GM23338 (cell line): ENCODE measurements at places on chromosomes 12 and 14. TPM values are rescaled to one million over a fixed set of nuclear protein-coding genes. Genes with fewer than 3 reads are reported as not detected.

- no peak overlapping the region for H3K4me3 ChIP-seq
- H3K27ac ChIP-seq = no peak overlapping the region
- no peaks in the 10 kb centered on the region for H3K27me3 ChIP-seq
- H3K4me1 ChIP-seq = no peaks in the 10 kb centered on the region
Observed at GRCh38 chr12:1504895-1505311, 89.5 kb downstream of the FBXL14 start.

GRCh38 chr12:12051668-12052067, 19.1 kb upstream of the BCL2L14 start:
- no peaks in the 10 kb centered on the region for H3K36me3 ChIP-seq
- H3K27ac ChIP-seq = no peak overlapping the region
- H3K4me1 ChIP-seq = peaks cover 17% of the 10 kb centered on the region
- no peak for DNase-seq

DNA sequence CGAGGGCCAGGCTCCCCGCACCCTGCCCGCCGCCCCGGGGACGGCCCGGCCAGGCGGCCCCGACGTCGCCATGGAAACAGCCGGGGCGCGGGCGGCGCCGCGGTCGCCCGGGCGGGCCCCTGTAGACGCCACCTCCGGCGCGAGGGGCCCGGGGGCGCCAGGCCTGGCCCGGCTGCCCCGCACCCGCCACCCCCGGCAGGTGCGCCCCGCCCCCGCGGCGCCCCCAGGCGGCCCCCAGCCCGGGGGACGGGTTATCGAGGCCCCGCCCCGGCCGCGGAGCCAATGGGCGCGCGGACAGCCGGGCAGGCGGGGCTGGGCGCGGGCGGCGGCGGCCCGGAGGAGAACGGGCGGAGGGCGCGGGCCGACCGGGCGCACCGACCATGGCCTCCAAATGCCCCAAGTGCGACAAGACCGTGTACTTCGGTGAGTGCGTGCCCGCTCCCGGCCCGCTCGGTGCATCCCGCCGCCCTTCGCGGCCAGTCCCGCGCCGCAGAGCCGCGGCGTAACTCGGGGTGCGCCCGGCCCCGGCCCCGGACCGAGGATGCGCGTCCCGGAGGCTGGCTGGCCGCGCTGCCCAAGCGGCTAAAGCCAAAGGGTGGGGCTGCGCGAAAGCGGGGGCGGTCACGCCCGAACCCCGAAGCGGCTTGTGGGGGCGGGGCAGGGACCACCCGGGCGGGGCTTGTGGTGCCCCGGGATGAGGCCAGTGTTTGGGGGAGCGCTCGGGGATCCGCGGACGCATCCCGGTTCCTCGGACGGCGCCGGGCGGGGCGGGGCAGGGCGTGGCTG, at the start of gene CRIP2:
CRIP2 (plus strand) TSS at position 339 of the 786 bp plus-strand sequence; CDS start at position 381, 42 bp downstream.
- H3K36me3 ChIP-seq = no peaks in the 10 kb centered on the region
- DNase-seq = peak; percentile 62
- H3K4me3 ChIP-seq = peak within 1 kb of the TSS; percentile 70
- H3K4me1 ChIP-seq = peaks cover 18% of the 10 kb centered on the region; the same call in 1 of the 2 replicates

DNA sequence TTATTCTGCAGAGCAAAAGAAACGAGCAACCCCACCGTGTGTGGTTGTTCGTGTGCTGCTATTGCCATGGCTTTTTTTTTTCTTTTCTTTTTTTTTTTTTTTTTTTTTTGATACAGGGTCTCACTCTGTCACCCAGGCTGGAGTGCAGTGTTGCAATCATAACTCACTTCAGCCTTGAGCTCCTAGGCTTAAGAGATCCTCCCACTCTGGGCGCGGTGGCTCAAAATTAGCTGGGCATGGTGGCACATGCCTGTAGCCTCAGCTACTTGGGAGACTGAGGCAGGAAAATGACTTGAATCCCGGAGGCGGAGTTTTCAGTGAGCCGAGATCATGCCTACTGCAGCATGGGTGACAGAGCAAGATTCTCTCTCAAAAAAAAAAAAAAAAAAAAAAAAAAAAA, 144.2 kb downstream of the ESR2 start:
- no peaks in the 10 kb centered on the region for H3K4me1 ChIP-seq
- H3K36me3 ChIP-seq = no peaks in the 10 kb centered on the region; the same call in none of the 2 replicates
- no peak overlapping the region for H3K4me3 ChIP-seq

DNA sequence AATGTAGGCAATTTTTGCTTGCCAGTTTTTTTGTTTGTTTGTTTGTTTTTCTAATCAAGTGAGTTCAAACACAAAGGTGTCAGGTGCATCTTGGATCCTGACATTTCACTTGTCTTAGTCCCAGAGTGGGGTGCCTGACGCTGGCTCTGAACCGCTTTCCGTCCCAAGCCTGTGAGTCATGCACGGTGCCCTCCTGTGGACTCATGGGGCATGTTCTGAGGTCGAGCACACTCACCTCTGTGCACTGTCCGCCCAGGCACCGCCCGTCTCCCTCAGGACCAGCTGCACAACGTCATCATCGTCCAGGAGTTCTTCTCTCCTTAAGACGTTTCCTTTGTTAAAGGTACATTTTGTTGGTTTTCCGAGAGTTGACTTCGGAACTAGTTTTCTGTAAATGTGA, 98.2 kb downstream of the GLT1D1 start:
- no peak for DNase-seq
- H3K4me1 ChIP-seq = no peaks in the 10 kb centered on the region
- no peak overlapping the region for H3K4me3 ChIP-seq
- H3K27me3 ChIP-seq = no peaks in the 10 kb centered on the region
- H3K27ac ChIP-seq = no peak overlapping the region
- no peaks in the 10 kb centered on the region; the same call in 1 of the 2 replicates for H3K36me3 ChIP-seq

GRCh38 chr14:87868920-87869319, 124.1 kb downstream of the GALC start:
- H3K27ac ChIP-seq = no peak overlapping the region
- no peaks in the 10 kb centered on the region for H3K4me1 ChIP-seq
- H3K27me3 ChIP-seq = no peaks in the 10 kb centered on the region
- no peak for DNase-seq

DNA sequence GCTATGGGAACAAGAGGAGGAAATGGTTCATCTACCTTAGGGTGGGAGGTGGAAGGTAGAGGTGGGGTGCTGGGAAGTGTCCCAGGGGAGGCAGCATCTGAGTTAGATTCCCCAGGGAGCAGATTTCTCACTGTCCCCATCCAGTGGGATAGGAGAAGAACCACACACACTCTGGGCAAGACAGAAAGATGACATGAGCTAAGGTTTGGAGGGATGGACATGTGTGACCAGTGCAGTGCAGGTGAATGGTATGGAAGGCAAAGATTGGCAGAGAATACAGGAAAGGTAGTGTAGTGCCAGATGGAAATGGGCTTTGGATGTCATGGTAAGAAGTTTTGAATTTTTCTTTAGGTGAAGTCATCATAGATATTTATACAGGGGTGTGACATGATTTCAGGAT, 11.3 kb upstream of the DUSP6 start:
- H3K4me3 ChIP-seq = no peak overlapping the region
- no peak for DNase-seq
- H3K36me3 ChIP-seq = no peaks in the 10 kb centered on the region

- H3K27me3 ChIP-seq = no peaks in the 10 kb centered on the region
- no peak for DNase-seq
- no peaks in the 10 kb centered on the region for H3K4me1 ChIP-seq
- no peak overlapping the region for H3K27ac ChIP-seq
- H3K4me3 ChIP-seq = no peak overlapping the region
Observed at GRCh38 chr12:123165537-123165936, 14.6 kb upstream of the PITPNM2 start.

GRCh38 chr14:69712599-69713088, 54.3 kb upstream of the SRSF5 start:
- H3K27me3 ChIP-seq = no peaks in the 10 kb centered on the region
- peak overlapping the region; percentile 10 for H3K4me3 ChIP-seq
- H3K4me1 ChIP-seq = peaks cover 38% of the 10 kb centered on the region
- peak; percentile 57 for DNase-seq
- H3K36me3 ChIP-seq = no peaks in the 10 kb centered on the region

DNA sequence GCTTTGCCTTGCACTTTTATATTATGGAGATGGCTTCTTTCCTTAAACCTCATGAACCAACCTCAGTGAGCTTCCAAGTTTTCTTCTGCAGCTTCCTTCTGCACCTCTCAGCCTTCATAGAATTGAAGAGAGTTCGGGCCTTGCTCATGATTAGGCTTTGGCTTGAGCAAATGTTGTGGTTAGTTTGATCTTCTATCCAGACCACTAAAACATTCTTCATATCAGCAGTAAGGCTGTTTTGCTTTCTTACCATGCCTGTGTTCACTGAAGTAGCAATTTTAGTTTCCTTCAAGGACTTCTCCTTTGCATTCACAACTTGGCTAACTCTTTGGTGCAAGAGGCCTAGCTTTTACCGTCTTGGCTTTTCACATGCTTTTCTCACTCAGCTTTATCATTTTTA, 125.4 kb downstream of the SNAPC1 start:
- no peak overlapping the region for H3K27ac ChIP-seq
- H3K27me3 ChIP-seq = no peaks in the 10 kb centered on the region
- no peak for DNase-seq
- H3K4me1 ChIP-seq = peaks cover 25% of the 10 kb centered on the region

GRCh38 chr12:105083551-105084105, 630 bp downstream of the ALDH1L2 start:
- peaks cover 15% of the 10 kb centered on the region for H3K4me1 ChIP-seq
- no peaks in the 10 kb centered on the region for H3K27me3 ChIP-seq
- DNase-seq = peak; percentile 37
- H3K36me3 ChIP-seq = no peaks in the 10 kb centered on the region

DNA sequence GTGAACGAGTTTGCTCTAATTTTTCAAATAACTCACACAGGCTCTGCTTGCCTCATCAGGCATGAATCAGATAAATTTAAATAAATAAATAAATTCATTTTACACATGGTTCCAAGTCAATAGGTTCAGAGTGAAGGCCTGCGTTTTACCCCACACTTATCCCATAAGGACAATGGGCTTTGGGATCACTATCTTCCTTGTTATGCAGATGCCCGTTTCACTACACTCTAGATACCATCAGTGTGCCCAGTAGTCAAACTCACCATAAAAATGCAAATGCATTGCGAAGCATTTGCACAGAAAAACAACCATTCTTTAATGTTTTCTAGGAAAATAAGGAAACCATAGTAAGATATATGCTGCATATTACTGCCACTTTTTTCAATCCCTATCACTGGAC, 155.9 kb upstream of the CCDC196 start:
- peak; percentile 12 for DNase-seq
- no peaks in the 10 kb centered on the region for H3K27me3 ChIP-seq
- H3K36me3 ChIP-seq = no peaks in the 10 kb centered on the region
- H3K4me3 ChIP-seq = no peak overlapping the region
- H3K4me1 ChIP-seq = peaks cover 9% of the 10 kb centered on the region
- H3K27ac ChIP-seq = no peak overlapping the region

DNA sequence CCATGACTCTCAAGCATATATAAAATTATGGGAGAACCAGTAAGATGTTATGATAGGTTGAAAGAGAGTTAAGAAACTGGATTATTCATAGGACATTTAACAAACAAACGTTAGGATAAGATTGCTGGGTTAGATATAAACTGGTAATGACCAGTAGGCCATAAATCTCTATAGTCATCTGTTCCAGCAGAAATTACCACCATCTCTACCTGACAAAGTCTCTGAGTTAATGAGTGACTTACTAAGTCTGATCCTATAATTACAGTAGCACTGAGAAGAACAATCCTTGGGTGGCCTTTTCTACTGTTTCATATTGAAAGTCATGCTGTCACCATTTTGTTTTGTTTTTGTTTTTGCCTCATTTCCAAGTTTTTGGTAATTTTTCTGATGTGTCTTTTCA, 136.9 kb upstream of the CNOT2 start:
- no peak overlapping the region for H3K4me3 ChIP-seq
- H3K27ac ChIP-seq = no peak overlapping the region
- no peaks in the 10 kb centered on the region for H3K36me3 ChIP-seq
- H3K27me3 ChIP-seq = no peaks in the 10 kb centered on the region
- H3K4me1 ChIP-seq = peaks cover 22% of the 10 kb centered on the region
- DNase-seq = no peak

GRCh38 chr14:101120641-101121507, 217.4 kb upstream of the RTL1 start:
- DNase-seq = no peak
- no peak overlapping the region for H3K27ac ChIP-seq
- no peak overlapping the region for H3K4me3 ChIP-seq
- H3K27me3 ChIP-seq = no peaks in the 10 kb centered on the region
- no peaks in the 10 kb centered on the region for H3K4me1 ChIP-seq
- no peaks in the 10 kb centered on the region for H3K36me3 ChIP-seq

GRCh38 chr12:108664338-108665258, 30.9 kb upstream of the SELPLG start:
- H3K4me1 ChIP-seq = peaks cover 3% of the 10 kb centered on the region; the same call in 1 of the 2 replicates
- H3K27ac ChIP-seq = peak overlapping the region; percentile 24
- H3K36me3 ChIP-seq = peaks cover under 1% of the 10 kb centered on the region; the same call in 1 of the 2 replicates

- peak; percentile 94 for DNase-seq
- H3K4me1 ChIP-seq = peaks cover 37% of the 10 kb centered on the region
- 0 out of 2 replicates have a peak overlapping the region, but pooled peaks have one; percentile 25 for H3K4me3 ChIP-seq
- H3K27ac ChIP-seq = peak overlapping the region; percentile 48; the same call in 1 of the 2 replicates
Observed at GRCh38 chr12:62724947-62725451, 210.0 kb downstream of the PPM1H start.

DNA sequence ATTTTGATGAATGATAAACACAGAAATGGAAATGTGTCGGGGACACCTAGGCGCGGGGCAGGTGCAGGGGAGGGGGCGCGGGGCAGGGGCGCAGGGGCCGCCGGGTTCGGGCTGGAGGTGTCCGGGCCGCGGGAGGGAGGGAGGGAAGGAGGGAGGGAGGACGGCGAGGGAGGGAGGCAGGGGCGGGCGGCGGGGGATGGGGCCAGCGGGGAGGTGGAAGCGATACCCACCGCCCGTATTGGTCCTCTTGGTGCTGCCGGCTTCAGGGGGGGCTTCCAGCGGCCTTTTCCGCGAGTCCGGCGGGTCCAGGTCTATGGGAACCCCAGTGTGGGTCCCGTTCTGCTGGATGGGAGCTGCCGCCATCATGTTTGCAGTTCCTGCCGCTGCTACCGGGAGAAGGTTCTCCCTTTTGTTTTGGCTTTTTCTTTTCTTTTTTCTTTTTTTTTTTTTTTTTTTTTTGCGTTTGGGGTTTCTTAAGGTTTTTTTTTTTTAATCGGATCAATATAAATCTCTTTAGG, 703 bp downstream of the NOVA1 start:
- H3K4me3 ChIP-seq = peak overlapping the region; percentile 82
- peak overlapping the region; percentile 90 for H3K27ac ChIP-seq
- 0 out of 2 replicates have a peak, but pooled peaks cover 9% of the 10 kb centered on the region for H3K27me3 ChIP-seq
- DNase-seq = peak; percentile 69
- peaks cover 27% of the 10 kb centered on the region for H3K4me1 ChIP-seq
- H3K36me3 ChIP-seq = no peaks in the 10 kb centered on the region

Gene CLEC6A
- 0.19 TPM in 1 of 2 replicates, not detected in the other for total RNA-seq

Gene KRT78
- not detected in 2 replicates for total RNA-seq

Gene NEUROD4
- 0.07 TPM in 1 of 2 replicates, not detected in the other for total RNA-seq

Gene NUP107
- total RNA-seq = 124 and 152 TPM in 2 replicates

Gene DCTN2
- total RNA-seq = 134 and 157 TPM in 2 replicates

Gene SLC4A8
- total RNA-seq = 9.2 and 20.3 TPM in 2 replicates

Gene GABARAPL1
- total RNA-seq = 60.9 and 77.8 TPM in 2 replicates
